ENCODE measurements at places on chromosomes 6 and 20.

GRCh38 chr6:29631860-29632731, 887 bp downstream of the GABBR1 start:
- DNase-seq: peak; percentile 49

GRCh38 chr6:21375151-21376116, 218.1 kb upstream of the SOX4 start:
- no peak for DNase-seq

GRCh38 chr6:33841070-33841469, 37.3 kb upstream of the MLN start:
- no peak for DNase-seq

DNA sequence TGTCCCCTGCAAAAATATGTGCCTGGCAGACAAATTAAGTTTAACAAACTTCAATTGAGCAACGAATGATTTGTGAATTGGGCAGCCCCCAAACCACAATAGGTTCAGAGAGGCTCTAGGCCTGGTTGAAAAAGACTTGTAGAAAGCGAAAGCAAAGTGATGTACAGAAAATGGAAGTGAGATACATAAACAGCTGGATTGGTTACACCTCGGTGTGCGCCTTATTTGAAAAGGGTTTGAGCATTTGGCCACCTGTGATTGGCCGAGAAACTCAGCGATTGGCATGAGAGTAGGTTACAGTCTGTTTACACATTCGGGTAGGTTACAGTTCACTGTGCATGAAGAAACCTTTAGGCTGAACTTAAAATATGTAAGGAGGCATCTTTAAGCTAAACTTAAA, 136.9 kb downstream of the CD83 start:
- DNase-seq: no peak

DNA sequence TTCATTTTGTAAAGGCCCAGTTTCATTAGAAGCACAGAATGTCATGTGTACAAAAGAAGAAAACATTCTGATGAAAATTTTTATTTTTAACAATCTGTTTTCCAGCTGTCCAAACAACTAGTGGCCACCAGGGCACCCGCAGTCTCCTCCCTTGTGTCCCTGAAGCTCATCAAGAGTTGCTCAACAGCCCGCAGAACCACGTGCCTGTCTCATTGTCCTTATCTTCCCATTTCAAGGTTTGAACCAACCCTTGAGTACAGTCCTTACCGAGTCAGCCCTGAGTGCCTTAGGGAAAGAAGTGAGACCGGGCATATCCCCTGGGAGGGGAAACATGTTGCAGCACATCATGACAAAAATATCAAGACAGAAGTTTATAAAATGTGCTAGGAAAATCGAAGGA, 15.9 kb upstream of the ZNF133 start:
- peak; percentile 33 for DNase-seq

GRCh38 chr6:25902071-25902470, 28.0 kb upstream of the SLC17A3 start:
- DNase-seq: peak; percentile 12

DNA sequence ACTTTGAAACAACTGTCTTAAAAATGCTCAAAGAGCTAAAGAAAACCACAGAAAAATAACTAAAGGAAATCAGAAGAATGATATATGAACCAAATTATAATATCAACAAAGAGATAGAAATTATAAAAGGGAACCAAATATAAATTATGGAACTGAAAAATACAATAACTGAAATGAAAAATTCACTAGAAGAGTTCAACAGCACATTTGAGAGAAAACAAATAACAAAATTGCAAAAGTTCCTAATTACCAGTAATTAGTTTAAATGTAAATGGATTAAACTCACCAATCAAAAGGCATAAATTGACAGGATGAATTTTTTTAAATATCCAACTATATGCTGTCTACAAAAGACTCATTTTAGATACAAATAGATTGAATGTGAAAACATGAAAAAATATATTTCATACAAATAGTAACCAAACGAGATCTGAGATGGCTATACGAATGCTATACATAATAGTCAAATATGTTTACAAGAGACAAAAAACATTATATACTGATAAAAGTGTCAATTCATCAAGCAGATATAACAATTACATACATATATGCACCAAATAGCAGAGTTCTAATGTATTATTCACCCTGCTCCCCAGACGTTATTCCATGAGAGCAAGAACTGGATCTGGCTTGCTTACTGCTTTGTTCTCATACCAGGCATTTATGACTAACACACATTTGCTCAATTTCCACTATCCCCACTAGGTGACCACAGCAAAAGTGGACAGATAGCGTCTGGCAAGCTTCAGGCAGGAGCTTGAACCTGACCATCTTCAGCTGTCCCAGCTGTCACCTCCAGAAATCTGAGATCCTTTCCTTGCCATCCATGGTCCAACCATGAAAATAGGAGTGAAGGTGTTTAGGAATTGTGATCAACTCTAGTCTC, 72.4 kb upstream of the SIRPA start:
- DNase-seq: no peak

DNA sequence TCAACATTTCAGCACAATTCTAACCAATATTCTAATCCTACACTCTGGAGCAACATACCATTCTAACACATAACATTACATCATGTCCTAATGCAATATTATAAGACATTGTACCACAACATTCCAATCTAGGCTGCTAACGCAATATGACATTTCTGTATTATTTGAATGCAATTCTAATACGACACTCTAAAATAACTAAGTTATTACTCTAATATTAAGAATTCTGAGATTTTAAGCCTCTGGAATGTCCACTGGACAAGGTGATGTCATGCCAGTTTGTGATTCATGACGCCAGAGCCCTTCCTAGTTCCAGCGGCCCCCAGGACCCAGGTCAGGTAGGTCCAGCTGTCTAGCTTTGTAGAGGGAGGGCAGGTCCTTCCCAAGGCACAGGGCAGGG, 69.7 kb upstream of the SIRPA start:
- DNase-seq: no peak

- no peak for DNase-seq
These were observed 88.8 kb downstream of the THEMIS start for GRCh38 chr6:127811900-127812570.

DNA sequence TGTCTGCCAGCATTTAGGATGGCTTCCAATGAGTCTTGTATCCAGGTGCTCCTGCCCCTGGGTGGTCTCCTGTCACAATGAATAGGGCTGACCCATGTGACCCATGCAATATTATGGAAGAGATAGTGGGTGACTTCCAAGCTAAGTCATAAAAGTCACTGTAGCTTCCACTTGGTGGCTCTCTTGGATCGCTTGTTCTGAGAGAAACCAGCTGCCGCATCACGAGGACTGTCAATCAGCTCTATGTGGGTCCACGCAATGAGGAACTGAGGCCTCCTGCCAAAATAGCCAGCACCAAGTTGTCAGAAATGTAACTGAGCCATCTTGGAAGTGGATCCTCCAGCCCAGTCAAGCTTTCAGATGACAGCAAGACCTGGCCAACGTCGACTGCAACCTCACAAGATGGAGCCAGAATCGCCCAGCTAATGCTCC, 14.9 kb upstream of the MATN4 start:
- peak; percentile 88 for DNase-seq

- DNase-seq: no peak
These were observed 16.2 kb downstream of the ADGRB3 start for GRCh38 chr6:68651011-68651985.

- peak; percentile 67 for DNase-seq
These were observed at the start of gene CARMIL1 for GRCh38 chr6:25278914-25279747. Gene CARMIL1 (plus strand): TSS chr6:25279374. CDS start chr6:25279796, 422 bp downstream.

DNA sequence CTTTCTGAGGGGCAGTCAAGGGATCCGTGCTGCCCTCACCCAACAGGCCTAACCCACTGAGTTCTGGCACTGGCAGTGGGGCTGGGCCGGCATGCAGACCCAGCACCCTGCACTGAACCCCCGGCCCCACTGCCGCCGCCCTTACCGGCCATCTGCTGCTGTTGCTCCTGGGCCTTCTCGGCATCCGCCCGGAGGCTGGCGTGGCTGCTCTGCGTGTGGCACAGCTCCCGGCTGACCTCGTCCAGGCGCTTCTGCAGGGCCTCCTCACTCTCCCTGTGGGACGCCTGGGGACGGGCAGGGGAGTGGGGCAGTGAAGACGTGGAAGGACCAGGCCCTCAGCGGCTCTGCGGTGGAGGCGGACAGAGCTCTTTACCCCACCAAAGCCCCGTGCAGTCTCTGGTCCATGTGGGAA, 52.4 kb downstream of the RRBP1 start:
- no peak for DNase-seq

DNA sequence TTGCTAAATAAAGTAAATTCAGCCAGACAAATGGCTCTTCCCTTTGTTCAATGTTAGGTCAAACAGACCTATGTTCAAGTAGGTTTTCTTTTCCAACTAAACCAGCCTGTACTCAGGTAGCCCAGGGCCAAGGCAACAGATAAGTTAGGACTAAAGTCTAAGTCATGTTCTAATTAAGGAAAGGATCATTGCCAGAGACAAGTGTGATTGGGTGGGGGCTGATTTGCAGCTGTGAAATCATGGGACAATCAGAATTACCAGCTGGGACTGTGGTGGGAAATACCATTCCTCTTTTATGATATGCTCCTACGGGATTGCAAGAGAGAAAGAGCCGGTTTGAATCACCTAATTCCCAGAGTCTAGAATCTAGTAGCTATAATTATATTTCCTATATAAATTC, 4.2 kb upstream of the FBXO30 start:
- DNase-seq: no peak

GRCh38 chr20:45426320-45427016, 10.5 kb downstream of the PIGT start:
- DNase-seq: peak; percentile 37

DNA sequence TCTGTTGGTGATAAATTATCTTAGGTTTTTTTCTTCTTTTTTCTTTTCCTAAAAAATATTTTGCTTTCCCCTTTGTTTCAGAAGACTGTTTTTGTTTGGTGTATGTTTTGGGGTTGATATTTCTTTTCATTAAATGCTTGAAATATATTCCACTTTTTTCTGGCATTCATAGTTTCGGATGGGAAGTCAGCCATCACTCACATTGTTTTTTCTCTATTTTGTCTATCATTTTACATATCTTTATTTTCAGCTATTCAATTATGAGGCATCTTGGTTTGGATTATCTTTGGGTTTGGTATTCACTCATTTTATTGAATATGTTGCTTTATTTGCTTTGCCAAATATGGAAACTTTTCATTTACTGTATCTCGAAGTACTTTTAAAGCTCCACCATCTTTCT, 600.5 kb upstream of the EYS start:
- DNase-seq: no peak

- no peak for DNase-seq
These were observed 19.3 kb downstream of the ZNF334 start for GRCh38 chr20:46494077-46494476.

DNA sequence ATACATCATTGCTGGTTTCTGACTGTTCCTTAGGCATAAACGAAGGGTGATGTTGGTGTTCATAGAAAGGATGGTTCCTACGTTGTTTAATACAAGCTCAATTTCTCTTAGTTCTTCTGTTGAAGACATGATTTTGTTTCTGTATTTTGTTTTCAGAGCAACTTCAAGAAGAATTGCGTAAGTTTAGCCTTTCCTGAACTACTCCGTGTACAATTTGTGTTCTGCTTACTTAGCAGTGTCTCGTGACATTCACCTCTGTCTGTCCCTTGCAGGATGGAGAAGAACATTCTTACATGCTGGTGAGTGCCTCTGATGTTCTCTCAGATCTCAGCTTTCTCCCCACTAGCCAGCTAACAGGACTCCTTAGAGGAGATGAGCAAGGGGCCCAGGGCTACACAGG, 7.6 kb downstream of the BTN2A2 start:
- no peak for DNase-seq

DNA sequence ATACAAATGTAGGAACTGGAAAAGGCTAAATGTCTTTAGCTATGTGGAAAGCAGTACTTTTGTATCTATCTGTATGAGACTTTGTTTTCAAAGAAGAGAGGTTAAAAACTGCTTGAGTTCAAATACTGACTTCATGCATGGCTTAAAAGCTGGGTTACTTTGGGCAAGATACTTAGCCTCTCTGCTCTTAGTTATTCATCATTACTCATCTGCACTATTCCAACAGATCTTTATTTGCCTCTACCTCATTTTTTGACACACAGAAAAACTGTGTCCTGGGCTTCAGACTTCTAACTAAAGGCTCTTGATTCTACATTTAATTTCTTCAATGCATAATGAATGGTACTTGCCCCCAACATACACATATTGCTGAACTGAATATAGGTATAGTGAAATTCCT, 114.8 kb downstream of the DST start:
- DNase-seq: no peak

GRCh38 chr20:32249030-32249738, 28.3 kb upstream of the KIF3B start:
- peak; percentile 83 for DNase-seq

GRCh38 chr20:25058847-25059810, 1.2 kb upstream of the ACSS1 start:
- DNase-seq: peak; percentile 47

DNA sequence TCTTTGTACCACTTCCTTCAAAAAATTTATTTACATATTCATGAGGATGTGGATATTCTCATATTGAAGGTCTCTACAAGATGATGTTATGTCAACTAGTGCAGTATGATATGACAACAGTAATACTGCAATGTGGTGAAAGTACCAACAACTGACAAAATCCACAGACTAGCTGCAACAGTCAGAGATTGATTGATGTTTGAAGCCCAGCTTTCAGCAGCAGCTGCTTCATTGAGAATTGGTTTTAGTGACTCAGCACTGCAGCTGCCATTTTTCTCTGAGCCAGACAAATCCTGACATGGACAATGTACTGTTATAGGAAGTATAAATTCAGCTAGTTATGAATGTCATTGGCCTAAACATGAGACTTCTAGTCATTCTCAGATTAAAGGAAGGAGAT, 53.8 kb downstream of the PKIB start:
- DNase-seq: no peak

GRCh38 chr6:44201200-44201599, 15.5 kb upstream of the MYMX start:
- no peak for DNase-seq

- DNase-seq: no peak
These were observed 94.6 kb downstream of the TFAP2A start for GRCh38 chr6:10320291-10320690.

GRCh38 chr6:150456902-150457643, 88.3 kb downstream of the IYD start:
- no peak for DNase-seq

- DNase-seq: peak; percentile 30
These were observed 94.4 kb downstream of the PLCB4 start for GRCh38 chr20:9163251-9163650.

DNA sequence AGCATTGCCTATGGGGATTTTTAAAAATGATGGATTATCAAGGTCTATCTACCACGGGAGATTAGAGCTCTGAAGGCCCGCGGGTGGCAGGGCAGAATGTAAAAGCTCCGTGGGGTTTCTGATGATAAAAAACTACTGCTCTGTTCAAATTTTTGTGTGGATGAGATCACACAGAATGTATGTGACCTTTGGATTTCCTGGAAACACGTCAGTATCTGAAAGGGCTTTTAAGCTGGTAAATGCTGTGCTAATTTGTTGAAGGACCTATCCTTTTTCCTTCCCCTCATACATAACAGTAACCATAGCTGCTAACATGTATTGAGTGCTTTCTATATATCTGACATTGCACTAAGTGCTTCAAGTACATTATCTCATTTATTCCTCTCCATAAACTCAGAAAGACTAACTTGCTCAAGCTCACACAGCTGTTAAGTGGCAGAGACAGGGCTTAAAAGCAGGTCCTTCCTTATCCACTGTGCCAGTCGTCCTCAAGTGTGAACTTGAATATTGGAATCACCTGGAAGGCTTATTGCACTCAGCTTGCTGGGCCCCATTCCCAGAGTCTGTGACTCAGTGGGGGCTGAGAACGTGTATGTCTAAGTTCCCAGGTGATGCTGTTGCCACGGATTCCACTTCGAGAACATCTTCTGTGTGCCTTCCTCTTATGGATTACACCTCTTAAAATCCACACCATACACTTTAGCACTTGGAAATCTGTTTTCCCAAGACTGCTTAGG, 1.9 kb upstream of the TMEM242 start:
- no peak for DNase-seq

All from suppressor macrophage treated with lipopolysaccharide for 1 hour (primary cell).